ENCODE measurements at places on chromosomes 2 and 18. TPM values are rescaled to one million over a fixed set of nuclear protein-coding genes. Genes with fewer than 3 reads are reported as not detected.

FAM228A gene
- total RNA-seq = 0.28 TPM

GRCh38 chr2:46991985-46992384 is 76.4 kb upstream of the MCFD2 start:
- DNase-seq = no peak

CCDC74B gene
- 2.2 TPM for total RNA-seq

GRCh38 chr18:45666520-45666919 is 51.2 kb downstream of the SLC14A2 start:
- DNase-seq = no peak

- DNase-seq = peak; percentile 41
Measured at GRCh38 chr18:50429207-50429948, 54.5 kb downstream of the SKA1 start.

DNA sequence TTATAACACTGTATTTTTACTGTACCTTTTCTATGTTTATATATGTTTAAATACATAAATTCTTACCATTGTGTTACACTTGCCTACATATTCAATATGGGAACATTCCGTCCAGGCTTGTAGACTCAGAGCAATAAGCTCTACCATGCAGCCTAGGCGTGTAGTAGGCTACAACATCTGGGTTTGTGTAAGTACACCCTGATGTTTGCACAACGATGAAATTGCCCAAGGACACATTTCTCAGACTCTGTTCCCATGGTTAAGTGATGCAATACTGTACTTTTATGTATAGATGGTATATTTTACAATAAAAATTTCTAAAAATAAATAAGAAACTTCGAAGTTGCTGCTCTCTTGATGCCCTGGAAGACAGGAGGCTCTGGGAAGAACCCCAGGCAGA is 38.4 kb downstream of the YPEL5 start:
- DNase-seq = no peak

G6PC2 gene
- total RNA-seq = not detected

GRCh38 chr2:1339388-1340140 is 73.7 kb upstream of the TPO start:
- no peak for DNase-seq

- DNase-seq = no peak
Measured at GRCh38 chr2:62099523-62100175, 96.3 kb upstream of the B3GNT2 start.

MATN3 gene
- total RNA-seq = 1.3 TPM
